ENCODE measurements at places on chromosomes 7 and 10. TPM values are rescaled to one million over a fixed set of nuclear protein-coding genes. Genes with fewer than 3 reads are reported as not detected.

TBATA gene
- total RNA-seq, result not detected

OR2F1 gene
- total RNA-seq, result under 0.01 TPM

HTR5A gene
- not detected for total RNA-seq

- peaks cover 2% of the 10 kb centered on the region for H3K4me1 ChIP-seq
- peak overlapping the region; percentile 1 for H3K4me3 ChIP-seq
- peaks cover 21% of the 10 kb centered on the region for H3K36me3 ChIP-seq
- DNase-seq, result no peak
- peak overlapping the region; percentile 85 for H3K27ac ChIP-seq
Observed at GRCh38 chr7:95317546-95317945, 6.8 kb downstream of the PON1 start.

DNA sequence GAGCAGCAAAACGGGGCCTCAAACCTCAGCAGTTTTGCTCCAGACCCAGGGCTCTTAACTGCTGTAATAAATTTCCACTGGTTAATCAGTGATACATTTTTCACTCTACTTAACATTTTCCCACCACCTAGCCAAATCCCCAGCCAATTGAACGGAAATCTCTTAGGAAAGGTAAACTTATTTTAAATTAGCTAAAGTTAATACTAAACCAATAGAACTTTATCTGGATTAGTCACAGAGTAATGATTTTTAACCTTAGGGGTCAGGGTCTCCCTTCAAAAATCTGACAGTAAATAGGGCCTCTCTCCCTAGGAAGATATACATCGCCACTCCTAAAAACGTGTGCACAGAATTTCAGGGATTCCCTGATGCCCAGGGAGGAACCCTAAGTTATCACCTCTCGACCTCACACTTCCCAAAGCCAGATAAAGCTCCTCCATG, 87.4 kb upstream of the KMT2E start:
- no peaks in the 10 kb centered on the region for H3K27me3 ChIP-seq
- H3K36me3 ChIP-seq, result no peaks in the 10 kb centered on the region
- H3K4me3 ChIP-seq, result no peak overlapping the region
- H3K27ac ChIP-seq, result no peak overlapping the region
- DNase-seq, result no peak

DNA sequence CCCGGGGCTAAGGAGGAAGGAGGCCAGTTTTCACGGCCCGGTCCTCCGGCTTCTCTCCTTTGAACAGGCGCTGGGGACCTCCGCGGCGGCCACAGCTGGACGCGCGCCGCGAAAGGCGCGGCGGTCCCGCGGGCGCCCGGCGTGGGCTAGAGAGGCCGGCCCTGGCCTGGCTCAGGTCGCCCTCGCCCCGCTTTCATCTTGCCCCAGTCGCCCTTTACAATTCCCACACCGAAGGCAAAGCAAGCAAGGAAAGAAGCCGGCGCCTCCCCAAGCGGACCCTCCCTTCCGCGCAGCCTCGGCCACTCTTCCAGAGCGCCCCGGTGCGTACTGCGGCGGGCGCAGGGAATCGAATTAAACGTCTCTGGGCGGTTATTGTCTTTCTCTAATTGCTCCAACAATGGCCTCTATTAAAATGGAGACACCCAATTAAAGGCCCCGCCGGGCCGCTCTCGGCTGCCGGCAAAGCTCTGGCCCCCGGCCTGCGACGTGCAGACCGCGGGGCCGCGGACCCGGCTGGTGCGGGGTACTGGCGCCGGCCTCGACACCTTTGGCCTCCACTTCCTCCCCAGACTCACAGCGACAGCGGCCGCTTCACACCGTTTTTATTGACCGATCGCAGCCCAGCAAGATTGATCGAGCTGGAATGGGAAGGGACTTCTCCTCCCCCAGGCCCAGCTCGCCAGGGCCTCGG, 4.5 kb upstream of the GATA3 start:
- no peak overlapping the region for H3K27ac ChIP-seq
- H3K27me3 ChIP-seq, result peaks cover 13% of the 10 kb centered on the region
- no peak for DNase-seq
- H3K36me3 ChIP-seq, result no peaks in the 10 kb centered on the region
- H3K4me3 ChIP-seq, result peak overlapping the region; percentile 53
- H3K4me1 ChIP-seq, result peaks cover 25% of the 10 kb centered on the region

- no peaks in the 10 kb centered on the region for H3K36me3 ChIP-seq
- no peaks in the 10 kb centered on the region for H3K27me3 ChIP-seq
- H3K4me3 ChIP-seq, result no peak overlapping the region
- no peak for DNase-seq
- H3K27ac ChIP-seq, result peak overlapping the region; percentile 86
- peaks cover 32% of the 10 kb centered on the region for H3K4me1 ChIP-seq
Observed at GRCh38 chr7:47571331-47572093, 10.4 kb downstream of the TNS3 start.

DNA sequence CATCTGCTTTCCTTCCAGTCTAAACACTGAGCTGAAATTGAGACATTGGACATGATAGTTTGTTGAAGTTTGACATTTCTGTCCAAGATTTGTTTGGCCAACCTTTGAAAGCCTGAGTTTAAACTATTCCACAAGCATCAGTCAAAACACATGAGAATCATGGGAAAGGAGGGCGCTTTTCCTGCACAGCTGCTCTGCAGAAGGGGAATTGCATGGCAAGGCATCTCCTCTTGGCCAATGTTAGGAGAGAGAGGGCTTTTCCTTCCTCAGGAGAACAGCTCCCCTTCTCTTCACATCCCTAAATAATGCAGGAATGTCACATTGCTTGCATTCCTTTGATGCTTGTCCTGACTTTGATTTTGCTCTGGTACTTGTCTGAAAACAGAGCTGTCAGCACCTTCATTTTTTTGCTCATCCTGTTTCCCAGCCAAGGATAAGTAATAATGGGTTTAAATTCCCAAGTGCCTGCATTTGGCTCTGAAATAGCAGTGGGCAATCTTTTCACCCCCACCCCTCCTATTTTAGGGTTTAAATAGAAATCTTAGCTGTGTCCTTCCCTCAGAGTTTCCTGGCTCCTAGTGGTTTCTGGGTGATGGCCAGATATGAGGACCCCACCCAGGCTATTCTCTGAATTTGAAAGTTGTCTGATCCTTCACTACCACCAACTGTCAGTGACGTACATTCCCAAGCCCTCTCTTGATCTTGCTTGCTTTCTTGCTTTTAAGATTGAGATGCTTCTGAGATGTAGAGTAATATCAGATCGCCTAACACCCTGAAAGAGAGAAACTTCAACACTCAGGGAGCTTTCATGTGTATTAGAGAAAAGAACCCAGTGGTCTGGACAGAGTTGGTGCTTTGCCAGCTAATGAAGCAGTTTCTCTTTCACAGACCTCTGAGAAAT, 75.2 kb upstream of the NPVF start:
- no peak overlapping the region for H3K27ac ChIP-seq
- H3K4me1 ChIP-seq, result no peaks in the 10 kb centered on the region
- no peaks in the 10 kb centered on the region for H3K27me3 ChIP-seq
- H3K36me3 ChIP-seq, result no peaks in the 10 kb centered on the region
- DNase-seq, result no peak

DNA sequence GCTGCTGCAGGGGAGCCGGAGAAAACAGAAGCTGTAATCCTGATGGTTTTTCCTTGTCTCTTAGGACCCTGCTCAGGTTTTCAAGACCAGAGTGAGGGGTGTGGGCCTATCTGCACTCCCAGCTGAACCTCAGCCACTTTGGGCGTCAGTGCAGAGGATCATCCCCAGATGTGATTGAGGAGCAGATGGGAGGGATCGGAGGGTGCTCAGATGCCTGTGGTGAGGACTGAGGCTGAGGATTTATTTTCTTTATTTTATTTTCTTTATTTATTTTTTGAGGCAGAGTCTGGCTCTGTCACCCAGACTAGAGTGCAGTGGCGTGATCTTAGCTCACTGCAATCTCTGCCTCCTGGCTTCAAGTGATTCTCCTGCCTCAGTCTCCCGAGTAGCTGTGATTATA, 13.9 kb downstream of the COL26A1 start:
- DNase-seq, result no peak
- no peak overlapping the region for H3K27ac ChIP-seq
- no peak overlapping the region for H3K4me3 ChIP-seq
- no peaks in the 10 kb centered on the region for H3K27me3 ChIP-seq
- H3K4me1 ChIP-seq, result no peaks in the 10 kb centered on the region
- H3K36me3 ChIP-seq, result no peaks in the 10 kb centered on the region
